NCI-H2081 (cell line): ENCODE measurements at places on chromosomes 16 and 17.

DNA sequence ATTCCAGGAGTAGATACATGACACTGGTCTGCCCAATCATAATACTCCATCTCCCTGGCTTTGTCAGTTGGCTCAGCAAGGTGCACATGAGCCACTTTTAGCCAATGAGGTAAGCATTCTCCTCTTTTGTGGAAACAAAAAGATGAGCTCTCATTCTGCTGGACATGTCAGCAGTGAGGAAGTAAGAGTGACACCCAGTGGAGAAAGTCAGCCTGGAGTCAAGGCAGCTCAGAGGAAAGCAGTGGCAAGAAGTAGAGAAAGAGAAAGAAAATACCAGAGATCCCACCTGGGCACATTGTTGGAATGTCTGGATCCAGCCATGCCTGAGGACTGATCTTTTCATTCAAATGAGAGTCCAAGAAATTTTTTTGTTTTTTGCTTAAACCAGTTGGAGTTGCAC is 496.9 kb upstream of the C16orf82 start:
- DNase-seq = no peak

DNA sequence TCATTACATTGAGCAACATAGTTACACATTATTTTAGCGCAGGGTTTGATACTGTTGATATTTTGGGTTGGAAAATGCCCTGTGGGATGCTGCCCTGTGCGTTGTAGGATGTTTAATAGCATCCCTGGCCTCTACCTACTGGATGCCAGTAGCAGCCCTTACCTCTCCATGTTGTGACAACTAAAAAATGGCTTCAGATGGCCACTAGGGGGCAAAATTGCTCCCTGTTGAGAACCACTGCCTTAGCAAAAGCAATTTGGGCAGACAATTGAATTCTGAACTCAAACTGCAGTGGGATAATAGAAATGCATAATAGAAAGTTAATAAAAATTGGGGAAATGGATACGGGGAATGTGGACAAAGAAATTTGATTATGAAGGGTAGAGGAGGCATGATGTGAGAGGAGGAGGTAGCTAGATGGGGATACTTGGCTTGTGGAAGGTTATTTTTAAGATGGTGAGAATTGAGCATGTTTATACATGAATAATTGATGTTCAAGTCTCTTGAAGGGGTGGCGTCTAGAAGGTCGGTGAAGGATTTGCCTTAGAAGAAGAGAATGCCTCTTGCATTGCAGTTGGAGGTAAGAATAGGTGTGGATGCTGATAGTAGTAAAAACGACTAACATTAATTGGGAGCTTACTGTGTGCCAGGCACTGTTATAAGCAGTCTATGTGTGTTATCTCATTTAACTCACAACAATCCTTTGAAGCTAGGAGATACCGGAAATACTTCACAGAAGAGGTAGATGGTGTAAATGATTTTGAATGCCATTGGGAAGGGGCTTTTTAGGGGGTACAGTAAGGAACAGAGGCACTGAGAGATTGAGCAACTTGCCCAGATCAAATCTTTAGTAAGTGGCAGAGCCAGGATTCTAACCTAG is 19.0 kb downstream of the HEATR9 start:
- DNase-seq = peak; percentile 40

DNA sequence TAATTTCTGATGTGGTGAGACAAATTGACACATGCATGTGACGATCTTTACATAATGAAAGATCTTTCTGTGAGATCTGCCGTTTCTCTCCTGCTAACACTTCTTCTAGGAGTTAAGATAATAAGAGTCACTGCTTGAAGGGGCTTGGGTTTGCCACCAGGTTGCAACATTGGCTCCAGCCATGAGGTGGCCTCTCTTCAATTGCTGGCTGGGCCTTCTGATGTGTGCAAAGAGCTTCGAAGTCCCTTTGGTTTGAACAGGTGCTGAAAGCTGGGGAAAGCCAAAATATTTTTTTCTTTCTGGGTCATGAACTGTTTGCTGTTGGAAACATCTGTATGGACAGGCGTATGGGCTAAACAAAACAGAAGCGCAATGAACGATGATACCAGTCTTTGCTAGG is 204.1 kb upstream of the SALL1 start:
- DNase-seq = no peak

DNA sequence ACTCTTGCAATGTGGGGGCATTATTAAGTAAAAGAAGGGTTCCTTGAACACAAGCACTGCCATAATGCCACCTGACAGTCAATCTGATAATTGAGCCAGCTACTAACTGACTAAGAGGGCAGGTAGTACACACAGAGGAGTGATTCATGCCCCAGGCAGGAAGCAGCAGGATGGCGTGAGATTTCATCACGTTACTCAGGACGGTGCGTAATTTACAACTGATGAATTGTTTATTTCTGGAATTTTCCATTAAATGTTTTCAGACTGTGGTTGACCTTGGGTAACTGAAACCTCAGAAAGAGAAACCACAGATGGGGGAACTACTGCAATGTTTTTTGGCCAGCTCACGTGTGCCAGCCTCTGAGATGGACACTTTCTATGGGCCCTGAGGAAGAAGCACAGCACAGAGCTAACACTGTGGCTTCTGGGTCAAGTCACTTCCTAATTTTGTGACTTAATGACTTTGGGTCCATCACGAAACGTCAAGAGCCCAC is 46.7 kb downstream of the C17orf67 start:
- no peak for DNase-seq

DNA sequence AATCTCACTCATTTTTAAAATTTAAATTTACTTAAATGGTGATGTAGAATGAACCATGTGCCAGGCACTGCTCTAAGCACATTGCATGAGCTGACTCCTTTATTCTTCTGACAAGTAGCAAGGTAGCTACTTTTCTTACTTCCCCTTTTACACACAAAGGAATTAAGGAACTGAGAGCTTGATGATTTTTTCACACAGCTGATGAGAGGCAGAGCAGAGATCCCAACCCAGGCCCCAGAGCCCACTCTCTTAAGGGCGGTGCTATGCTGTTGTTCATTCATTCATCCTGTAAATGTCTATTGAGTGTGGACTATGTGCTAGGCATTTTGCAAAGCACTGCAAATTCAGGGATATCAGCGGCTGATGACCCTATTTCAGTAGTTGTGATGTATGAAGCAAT is 17.9 kb downstream of the SEC14L5 start:
- DNase-seq = no peak

DNA sequence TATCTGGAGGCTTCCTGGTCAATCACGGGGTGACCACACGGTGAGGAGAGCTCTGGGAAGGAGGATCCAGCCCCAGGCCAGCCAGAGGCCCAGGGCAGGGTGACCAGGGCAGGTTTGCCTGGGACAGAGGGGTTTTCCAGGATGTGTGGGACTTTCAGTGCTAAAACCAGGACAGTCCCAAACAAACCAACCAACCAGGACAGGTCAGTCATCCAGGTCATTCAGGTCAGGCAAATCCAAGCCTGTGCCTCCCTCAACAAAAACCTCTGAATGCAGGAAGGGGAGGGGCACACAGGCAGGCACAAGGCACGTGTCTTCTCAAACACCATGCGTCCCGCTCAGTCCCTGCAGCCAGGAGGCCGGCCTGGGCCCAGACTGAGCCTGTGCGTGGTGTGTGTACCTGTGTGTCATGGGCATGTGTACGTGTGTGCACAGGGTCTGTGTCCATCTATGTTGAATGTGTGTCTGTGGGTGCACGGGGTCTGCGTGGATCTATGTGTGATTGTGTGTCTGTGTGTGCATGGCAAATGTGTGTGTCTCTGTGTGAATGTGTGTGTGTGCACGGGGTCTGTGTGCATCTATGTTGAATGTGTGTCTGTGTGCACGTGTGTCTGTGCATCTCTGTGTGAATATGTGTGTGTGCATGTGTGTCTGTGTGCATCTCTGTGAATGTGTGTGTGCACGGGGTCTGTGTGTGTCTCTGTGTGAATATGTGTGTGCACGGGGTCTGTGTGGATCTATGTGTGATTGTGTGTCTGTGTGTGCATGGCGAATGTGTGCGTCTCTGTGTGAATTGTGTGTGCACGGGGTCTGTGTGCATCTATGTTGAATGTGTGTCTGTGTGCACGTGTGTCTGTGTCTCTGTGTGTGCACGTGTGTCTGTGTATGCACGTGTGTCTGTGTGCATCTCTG is 78.9 kb downstream of the RTN4RL1 start:
- DNase-seq = no peak

DNA sequence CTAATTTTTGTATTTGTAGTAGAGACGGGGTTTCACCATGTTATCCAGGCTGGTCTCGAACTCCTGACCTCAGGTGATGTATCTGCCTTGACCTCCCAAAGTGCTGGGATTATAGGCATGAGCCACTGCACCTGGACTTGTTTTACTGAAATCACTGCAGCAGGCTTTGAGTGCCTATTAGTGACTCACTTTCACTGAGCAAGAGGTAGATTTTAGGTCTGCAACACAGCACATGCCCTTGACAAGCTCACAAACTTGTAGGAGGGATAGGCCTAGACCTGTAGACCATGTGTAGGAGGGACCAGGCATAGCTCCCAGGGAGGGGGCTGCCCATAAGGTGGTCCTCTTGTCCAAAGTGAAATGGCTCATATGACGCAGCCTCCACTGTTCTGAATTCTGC is 27.0 kb upstream of the RPTOR start:
- no peak for DNase-seq

GRCh38 chr17:39551879-39552278 is 55.8 kb downstream of the NEUROD2 start:
- DNase-seq = no peak

- no peak for DNase-seq
These were observed 2.1 kb upstream of the ADCY7 start for GRCh38 chr16:50263940-50264929.

DNA sequence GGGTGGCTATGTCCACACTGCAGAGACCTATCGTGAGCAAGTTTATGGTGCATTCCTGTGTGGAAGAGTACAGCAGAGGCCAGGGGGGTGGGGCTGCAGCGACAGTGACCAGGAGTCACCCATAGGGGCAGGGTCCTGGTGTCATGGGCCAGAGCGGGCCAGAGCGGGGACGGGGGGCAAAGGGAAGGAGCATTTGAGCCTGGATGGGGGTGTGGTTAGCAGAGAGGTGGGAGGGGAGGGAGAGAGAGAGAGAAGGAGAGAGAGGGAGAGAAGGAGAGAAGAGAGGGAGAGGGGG is 17.8 kb downstream of the JPH3 start:
- no peak for DNase-seq

- DNase-seq = no peak
These were observed 89.4 kb downstream of the CHD9NB start for GRCh38 chr16:52963212-52963854.

DNA sequence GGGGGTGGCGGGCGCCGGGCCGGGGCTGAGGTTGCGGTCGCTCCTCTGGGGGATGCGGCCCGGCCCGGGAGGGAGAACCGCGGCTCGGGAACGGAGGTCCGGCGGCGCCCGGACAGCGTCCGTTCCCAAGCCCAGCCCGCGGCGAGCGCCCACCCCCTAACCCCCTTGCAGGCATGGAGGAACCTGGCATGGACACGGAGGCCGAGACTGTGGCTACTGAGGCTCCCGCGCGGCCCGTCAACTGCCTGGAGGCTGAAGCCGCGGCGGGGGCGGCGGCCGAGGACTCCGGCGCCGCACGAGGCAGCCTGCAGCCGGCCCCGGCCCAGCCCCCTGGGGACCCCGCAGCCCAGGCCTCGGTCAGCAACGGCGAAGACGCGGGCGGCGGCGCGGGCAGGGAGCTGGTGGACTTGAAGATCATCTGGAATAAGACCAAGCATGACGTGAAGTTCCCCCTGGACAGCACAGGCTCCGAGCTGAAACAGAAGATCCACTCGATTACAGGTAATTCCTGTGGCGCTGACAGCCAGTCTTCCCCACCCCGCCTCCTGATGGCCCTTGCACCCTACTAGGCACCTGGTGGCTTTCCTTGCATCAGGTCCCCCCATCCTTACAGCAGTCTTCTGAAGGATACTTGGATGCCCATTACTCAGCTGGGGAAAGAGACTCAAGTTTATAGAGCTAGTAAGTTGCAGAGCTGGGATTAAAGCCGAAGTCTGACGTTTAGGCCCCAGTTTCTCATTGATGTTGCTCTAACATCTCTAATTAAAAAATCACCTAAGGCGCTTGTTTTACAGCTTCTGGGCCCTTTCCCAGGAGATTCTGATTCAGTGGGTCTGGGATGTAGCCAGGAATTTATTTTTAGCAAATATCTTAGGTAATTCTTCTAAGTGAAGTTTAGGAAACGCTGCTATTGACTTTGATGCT is 514 bp downstream of the UBFD1 start:
- no peak for DNase-seq

DNA sequence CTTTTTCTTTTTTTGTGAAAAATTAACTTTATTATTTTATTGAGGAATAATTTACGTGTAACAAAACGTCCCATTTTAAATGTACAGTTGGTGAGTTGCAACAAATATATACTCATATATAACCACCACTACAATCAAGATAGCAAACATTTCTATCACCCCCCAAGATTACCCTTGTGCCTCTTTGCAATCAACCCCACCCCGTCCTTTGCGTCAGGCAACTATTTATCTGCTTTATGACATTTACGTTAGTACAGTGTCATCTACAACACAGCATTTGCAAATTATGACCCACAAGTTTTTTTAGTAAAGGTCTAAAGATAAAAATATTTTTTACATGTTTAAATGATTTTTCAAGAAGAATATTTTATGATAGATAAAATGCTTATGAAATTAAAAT is 485.6 kb upstream of the SOX9 start:
- DNase-seq = no peak

GRCh38 chr17:49696233-49696761 is 11.5 kb downstream of the SLC35B1 start:
- DNase-seq = no peak

DNA sequence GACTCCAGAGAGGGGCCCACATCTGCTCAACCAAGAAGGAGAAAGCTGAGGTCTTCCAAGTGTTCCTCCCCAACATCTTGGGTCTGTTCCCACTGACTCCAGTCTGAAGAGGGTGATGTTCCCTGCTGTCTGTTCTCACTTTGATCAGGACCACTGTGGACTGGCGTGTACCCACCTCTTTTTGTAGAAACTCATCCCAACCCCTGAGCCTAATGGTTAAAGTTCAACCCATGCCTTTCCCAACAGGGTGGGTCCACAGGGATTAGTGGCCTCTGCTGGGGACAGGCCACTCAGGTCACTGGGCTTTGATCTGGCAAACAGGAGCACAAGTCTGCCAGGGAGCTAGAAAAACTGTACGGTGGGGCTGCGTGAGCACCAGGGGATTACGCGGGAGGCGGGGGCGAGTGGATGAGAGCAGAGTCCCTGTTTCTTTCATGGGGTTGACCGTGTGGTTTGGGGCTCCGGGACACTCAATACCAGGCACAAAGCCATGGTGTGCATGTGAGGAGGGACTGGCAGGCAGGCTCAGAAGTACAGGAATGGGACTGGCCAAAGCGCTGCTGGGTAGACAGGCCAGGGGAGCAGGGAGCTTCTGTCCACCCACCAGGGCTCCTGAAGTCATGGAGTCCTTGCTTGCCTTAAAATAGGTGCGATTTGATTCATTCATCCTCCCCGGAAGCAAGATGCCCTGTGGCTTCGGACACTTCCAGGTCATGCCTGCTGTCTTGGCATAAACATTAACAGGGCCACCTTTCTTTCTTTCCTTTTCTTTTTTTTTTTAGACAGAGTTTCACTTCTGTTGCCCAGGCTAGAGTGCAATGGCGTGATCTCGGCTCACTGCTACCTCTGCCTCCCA is at the start of gene CA5A:
TSS of gene CA5A (minus strand) at position 155 of the 856 bp plus-strand sequence. CDS start at position 76, 79 bp downstream.
- DNase-seq = no peak

- DNase-seq = no peak
These were observed 110.5 kb upstream of the COX10 start for GRCh38 chr17:13958773-13959172.

- peak; percentile 96 for DNase-seq
These were observed at the start of gene LLGL2 for GRCh38 chr17:75524970-75525805. Gene LLGL2 (plus strand): TSS chr17:75525697. CDS start chr17:75543427, 17,730 bp downstream.

GRCh38 chr16:80931801-80932707 is 74.6 kb downstream of the CMC2 start:
- DNase-seq = no peak
